ENCODE measurements at places on chromosomes 1 and 21.

- no peak for DNase-seq
These were observed 805.9 kb upstream of the ADAMTS5 start for GRCh38 chr21:27772816-27773215.

GRCh38 chr1:147641695-147642592, 28.4 kb downstream of the ACP6 start:
- peak; percentile 9 for DNase-seq

GRCh38 chr1:243706563-243706962, 143.5 kb downstream of the AKT3 start:
- peak; percentile 14 for DNase-seq

DNA sequence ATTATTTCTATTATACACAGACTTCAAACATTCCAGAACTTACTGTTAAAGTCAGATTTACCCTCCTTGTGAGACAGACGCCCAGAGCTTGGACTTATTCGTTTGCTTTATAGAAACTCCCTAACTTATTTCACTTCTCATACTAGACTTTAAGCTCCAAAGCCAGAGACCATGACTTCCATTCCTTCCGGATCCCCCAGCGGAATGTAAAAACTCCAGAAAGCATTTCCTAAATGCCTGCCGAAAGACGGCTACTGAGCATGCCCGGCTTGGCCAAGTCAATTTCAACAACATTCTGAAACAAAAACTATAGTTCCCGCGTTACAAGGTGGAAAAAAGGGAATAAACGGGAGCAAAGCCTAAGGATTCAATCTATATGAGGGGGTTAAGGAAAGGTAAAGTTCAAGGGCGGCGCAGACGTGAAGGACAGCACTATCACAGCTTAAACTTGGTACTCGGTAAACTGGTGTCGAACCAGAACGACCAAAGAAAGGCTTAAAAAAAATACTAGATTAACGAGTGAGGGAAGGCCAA, 1.1 kb downstream of the USP48 start:
- no peak for DNase-seq

- DNase-seq: no peak
These were observed 28.8 kb downstream of the TAF5L start for GRCh38 chr1:229596925-229597699.

DNA sequence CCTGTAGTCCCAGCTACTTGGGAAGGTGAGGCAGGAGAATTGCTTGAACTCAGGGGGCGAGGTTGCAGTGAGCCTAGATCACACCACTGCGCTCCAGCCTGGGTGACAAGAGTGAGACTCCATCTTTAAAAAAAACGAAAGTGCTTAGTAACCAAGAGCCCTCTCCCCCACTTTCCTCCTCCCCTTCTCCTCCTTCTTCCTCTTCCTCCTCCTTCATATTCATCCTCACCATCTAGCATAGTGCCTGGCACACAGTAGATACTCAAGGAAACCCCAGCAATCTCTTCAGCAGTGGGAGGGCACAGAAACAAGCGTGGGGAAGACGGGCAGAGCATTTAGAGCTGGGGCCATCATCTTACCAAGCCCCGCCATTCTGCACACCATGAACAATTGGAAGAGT, 119.4 kb upstream of the SLC45A1 start:
- DNase-seq: no peak

DNA sequence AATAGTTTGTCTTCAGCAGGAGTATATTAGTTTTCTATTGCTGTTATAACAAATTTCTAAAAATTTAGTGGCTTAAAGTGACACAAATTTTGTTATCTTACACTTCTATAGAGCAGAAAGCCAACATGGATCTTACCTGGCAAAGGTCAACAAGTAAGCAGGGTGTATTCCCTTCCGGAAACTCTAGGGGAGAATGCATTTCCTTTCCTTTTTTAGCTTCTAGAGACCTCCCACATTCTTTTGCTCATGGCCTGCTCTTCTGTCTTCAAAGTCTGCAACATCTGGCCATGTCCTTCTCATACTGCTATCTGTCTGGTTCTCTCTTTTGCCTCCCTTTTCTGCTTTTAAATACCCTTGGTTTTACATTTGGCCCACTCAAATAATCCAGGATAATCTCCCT, 242.6 kb downstream of the ZNF648 start:
- DNase-seq: no peak

DNA sequence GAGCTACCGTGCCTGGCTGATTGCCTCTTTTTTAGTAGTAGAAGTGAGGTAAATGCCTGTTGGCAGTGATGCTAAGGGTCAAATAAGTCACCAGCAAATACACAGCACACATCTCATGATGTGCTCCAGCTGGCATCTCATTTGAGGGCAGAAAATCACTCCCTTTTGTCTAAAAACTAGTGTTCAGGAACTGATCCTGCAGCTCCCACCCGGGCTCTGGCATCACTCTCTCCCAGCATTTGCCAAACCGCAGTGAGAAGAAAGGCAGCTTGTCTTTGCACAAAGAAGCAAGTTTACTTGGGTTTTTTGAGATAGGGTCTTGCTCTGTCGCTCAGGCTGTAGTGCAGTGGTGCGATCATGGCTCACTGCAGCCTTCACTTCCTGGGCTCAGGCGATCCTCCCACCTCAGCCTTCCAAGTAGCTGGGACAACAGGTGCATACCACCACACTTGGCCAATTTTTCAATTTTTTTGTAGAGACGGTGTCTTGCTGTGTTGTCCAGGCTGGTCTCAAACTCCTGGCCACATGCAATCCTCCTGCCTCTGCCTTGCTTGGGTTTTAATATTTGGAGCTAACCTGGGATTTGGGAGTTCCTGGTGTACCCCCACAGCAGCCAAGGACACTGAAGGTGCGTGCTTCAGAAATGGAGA, 4.1 kb downstream of the RBP7 start:
- no peak for DNase-seq

DNA sequence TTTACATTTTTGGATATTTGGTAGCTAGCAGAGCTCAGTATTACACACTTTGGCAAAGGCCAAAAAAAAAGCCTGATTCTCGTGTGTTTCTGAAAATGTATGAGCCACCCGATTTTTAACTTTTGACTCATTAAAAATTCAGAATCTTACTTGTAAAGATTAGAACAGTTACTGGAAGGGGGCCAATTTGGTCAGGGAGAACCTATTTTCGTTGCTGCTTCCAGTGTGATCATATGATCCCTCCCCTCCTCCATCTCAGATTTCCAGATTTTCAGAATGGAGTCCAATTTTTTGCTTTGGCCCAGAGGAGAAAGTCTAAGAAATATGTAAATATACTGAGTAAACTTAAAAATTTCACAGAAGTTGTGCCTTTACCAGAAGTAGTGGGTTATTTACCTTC, 3.2 kb upstream of the OR2AK2 start:
- DNase-seq: no peak

DNA sequence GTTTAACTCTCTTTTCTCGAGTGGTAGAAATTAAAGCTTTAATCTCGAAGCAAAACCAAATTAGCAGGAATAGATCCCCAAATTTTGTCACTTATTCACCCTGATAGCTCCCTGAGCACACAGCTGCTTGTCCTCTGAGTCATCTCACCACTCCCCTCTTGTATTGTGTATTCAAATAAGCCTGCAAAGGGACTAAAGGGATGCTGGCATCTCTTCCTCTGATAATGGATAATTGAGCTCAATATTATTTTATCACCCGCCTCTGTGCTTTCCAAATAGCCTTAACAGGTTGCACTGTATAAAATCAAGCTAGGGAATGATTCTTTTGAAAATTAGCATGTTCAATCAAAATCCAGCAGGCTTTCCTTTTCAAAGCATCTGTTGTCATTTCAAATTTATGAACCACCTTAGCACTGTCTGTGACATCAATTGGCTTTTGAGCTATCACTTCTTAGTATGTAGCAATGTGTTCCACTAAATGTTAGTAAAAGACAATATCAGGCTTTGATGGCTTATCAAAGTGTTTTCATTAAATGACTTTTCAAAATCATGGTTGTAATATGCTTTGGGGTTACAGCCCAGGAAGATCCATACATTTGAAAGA, 561.6 kb downstream of the PLA2G4A start:
- no peak for DNase-seq

- no peak for DNase-seq
These were observed 41.6 kb upstream of the SLC6A9 start for GRCh38 chr1:44072821-44073220.

- no peak for DNase-seq
These were observed 74.4 kb downstream of the PTGS2 start for GRCh38 chr1:186605762-186606350.

- no peak for DNase-seq
These were observed 23.7 kb upstream of the CEP350 start for GRCh38 chr1:179930867-179931266.

DNA sequence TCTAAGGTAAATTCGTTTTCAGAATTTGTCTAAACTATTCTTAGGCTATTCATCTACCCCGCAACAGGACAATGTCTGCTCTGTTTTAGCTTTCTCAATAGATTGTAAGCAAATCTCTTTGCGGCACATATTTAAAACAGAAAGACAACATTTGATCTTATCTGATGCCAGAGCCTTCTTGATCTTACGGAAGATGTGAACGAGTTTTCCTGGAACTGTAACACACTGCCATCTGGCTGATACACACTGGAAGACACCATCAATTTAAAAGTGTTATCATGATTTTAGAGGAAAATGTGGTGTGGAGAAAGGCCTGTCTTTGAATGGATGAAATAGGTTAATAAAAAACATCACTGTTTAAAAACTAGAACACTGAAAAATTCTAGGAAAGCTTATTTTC, 36.1 kb downstream of the COA6 start:
- DNase-seq: no peak

DNA sequence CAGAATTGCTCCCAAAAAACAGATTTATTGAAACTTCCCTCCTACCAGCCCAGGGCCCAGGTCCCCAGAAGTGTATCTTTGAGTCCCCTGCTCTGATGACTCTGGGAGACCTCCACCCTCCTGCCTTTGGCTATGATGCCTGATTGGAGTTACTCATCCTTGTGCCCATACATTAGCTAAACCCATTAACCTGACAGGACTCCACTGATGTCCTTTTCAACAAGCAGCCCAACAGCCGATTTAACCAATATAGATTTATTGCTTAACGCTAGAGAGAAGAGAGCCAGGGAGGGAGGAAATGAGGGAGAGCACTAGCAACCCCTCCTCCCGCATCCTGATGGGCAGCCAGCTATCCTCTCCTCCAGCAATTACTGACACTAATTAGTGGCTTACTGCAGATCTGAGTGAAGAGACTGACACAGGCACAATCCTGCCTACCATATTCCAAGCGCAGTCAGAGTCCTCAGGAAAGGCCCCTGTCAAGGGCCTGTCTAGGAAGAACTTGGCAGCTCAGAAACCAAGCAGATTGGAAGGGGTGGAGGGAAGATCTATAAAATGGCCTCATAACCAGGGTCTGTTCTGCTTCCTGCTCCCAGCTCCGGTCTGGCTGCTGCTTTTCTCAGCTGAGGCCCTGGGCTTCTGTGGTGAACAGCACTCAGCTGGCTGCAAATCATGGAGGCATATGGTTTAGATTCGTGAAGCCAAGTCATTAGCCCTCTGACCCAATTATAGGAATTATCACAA, 484.5 kb upstream of the DAB1 start:
- no peak for DNase-seq

DNA sequence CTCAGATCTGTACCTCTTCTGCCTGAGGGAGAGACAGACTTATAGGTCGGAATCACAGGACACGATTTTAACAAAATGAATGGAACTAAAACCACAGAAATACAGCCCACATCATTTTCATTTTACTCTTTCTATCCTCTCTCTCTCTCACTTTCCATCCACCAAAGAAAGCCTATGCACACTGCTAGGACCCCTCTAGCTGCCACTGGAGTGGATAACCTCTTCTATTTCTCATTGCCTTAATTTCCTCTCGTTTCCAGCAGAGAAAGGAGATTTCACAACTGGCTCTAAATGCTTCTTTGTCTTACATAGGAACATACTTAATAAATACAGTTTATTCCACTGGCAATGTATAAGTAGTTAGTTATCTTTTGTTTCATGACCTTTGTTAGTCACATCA, 867.8 kb upstream of the ADGRL4 start:
- DNase-seq: no peak

DNA sequence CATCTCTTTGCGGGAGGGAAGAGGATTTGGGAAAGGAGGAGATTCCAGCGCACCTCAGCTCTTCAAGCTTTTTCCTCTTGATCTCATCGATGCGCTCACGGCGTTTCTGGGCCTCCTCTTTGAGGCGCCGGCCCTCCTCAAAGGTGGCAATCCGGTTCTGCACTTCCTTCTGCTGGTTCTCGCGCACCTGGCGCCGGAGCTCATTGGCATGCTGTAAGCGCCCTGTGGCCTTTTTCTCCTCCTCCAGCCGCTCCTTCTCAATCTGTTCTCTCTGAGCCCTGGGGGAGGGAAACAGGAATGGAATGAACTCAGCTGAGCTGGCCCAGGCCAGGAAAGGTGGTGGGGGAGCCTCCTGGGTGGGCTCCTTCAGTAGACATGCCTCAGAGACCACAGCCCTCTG, 10.4 kb upstream of the VSIG8 start:
- DNase-seq: no peak

DNA sequence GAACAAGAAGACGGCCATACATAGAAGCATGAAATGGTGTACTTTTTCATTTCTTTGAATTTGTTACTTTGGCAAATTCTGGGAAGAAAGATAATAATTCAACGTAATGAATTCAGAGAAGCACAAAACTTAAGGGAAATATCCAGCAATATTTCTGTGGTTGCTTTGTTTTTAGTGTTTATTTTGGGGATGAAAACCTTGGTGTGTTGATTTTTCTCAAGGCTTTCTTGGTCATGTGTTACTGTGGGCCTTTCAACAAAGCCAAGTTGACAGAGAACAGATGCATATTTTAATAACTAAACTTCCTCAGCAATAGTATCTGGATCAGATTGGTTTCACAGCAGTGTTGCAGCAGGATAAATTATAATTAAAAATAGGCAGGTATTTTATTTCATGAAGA, 273.5 kb downstream of the GPR52 start:
- no peak for DNase-seq

All from NCI-H1930 (cell line).